ENCODE measurements at places on chromosomes 4 and X. TPM values are rescaled to one million over a fixed set of nuclear protein-coding genes. Genes with fewer than 3 reads are reported as not detected.

The CISD2 gene
- 26.4 TPM for total RNA-seq

DNA sequence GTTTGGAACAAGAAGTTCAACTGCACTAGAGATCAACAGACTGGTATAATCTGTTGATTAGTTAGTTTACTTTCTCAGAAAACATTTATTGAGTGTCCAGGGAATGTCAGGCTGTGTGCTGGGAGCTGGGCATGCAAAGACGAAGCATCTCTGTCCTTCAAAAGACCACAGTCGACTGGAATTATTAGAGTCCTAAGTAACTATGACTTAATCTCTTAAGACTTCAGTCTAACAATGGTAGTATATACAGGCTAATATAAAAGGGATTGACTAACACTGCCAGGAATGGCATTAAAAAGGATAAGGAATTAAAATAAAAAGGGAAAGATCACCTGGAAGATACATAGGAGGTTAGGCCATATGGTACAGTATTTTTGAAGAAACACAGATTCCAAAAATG, 128.7 kb downstream of the WDFY3 start:
- H3K4me1 ChIP-seq = no peaks in the 10 kb centered on the region
- H3K27me3 ChIP-seq = no peaks in the 10 kb centered on the region
- peaks cover 8% of the 10 kb centered on the region for H3K36me3 ChIP-seq
- DNase-seq = no peak

DNA sequence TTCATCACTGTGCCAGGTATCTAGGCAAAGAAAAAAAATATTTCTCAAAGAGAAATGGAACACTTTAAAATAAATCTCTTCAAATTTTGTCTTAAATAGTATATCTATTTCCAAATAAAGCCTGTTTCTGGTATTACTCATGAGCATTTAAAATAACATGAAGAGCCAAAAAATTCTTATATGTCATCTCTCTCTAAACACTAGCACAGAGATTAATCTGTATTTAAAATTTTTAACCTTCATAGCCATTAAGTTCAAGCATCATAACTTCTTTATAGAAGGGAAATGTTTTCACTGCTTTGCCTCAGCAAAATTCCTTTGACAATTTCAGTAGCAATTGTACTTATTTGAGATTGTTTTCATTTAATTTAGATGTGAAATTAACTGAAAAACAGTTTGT, 5.1 kb upstream of the CORIN start:
- DNase-seq = no peak
- H3K27ac ChIP-seq = no peak overlapping the region
- no peak overlapping the region for H3K4me3 ChIP-seq
- peaks cover 4% of the 10 kb centered on the region for H3K4me1 ChIP-seq
- no peaks in the 10 kb centered on the region for H3K27me3 ChIP-seq
- H3K36me3 ChIP-seq = peaks cover 8% of the 10 kb centered on the region

The GAGE13 gene
- not detected for total RNA-seq

DNA sequence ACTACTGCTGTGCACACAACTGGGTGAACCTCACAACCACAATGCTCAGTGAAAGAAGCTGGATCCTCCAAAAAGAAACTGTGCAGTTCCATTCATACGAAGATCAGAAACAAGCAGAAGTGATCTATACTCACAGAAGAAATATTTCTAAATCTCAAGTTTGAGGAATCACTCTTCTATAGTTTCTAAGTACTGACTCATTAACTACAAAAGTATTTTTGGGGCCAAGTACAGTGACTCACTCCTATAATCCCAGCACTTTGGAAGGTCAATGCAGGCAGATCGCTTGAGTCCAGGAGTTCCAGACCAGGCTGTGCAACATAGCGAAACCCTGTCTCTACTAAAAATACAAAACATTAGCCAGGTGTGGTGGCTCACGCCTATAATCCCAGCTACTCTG, 51.3 kb upstream of the RELL1 start:
- no peak overlapping the region for H3K27ac ChIP-seq
- H3K4me3 ChIP-seq = no peak overlapping the region
- DNase-seq = peak; percentile 54
- H3K36me3 ChIP-seq = no peaks in the 10 kb centered on the region

- no peaks in the 10 kb centered on the region for H3K4me1 ChIP-seq
- H3K27ac ChIP-seq = no peak overlapping the region
- H3K36me3 ChIP-seq = no peaks in the 10 kb centered on the region
- no peaks in the 10 kb centered on the region for H3K27me3 ChIP-seq
- DNase-seq = no peak
These were observed 104.9 kb upstream of the CENPE start for GRCh38 chr4:103303011-103303410.

- H3K27ac ChIP-seq = no peak overlapping the region
- peaks cover 3% of the 10 kb centered on the region for H3K4me1 ChIP-seq
- no peaks in the 10 kb centered on the region for H3K36me3 ChIP-seq
- DNase-seq = peak; percentile 86
These were observed 140.3 kb downstream of the PJA1 start for GRCh38 chrX:69024931-69025330.

DNA sequence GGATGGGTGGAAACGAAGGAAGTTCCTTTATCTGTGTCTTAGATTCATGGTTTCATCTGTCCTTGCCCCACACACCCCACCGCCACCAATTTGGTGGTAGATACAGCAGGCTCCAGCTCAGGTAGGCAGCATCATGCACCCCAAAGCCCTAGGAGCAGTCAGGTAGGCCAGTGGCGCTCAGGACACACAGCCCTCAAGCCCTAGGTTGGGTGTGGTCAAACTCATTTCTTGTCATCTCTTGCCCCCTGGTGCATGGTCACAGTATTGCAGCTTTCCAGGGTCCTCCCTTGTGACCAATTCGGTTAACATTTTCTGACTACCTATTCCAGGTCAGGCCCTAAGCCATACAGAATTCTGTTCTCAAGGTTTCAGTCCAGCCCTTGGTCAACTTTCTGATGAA, 14.5 kb upstream of the PRRG3 start:
- no peaks in the 10 kb centered on the region for H3K36me3 ChIP-seq
- no peak overlapping the region for H3K27ac ChIP-seq
- H3K4me3 ChIP-seq = no peak overlapping the region
- no peak for DNase-seq
- no peaks in the 10 kb centered on the region for H3K27me3 ChIP-seq

The CLTRN gene
- 0.29 TPM for total RNA-seq

GRCh38 chr4:158965226-158965625, 137.7 kb upstream of the RAPGEF2 start:
- no peaks in the 10 kb centered on the region for H3K4me1 ChIP-seq
- no peaks in the 10 kb centered on the region for H3K36me3 ChIP-seq
- H3K4me3 ChIP-seq = no peak overlapping the region
- no peak overlapping the region for H3K27ac ChIP-seq

GRCh38 chrX:53320543-53321229, 39.3 kb upstream of the IQSEC2 start:
- H3K27ac ChIP-seq = no peak overlapping the region
- H3K4me1 ChIP-seq = peaks cover 8% of the 10 kb centered on the region
- H3K36me3 ChIP-seq = no peaks in the 10 kb centered on the region
- DNase-seq = no peak

GRCh38 chr4:11469650-11470437, 41.1 kb upstream of the HS3ST1 start:
- no peak for DNase-seq

GRCh38 chr4:30882443-30882842, 162.3 kb downstream of the PCDH7 start:
- H3K27me3 ChIP-seq = no peaks in the 10 kb centered on the region
- no peaks in the 10 kb centered on the region for H3K36me3 ChIP-seq
- no peak overlapping the region for H3K4me3 ChIP-seq
- no peak for DNase-seq
- no peaks in the 10 kb centered on the region for H3K4me1 ChIP-seq

- no peaks in the 10 kb centered on the region for H3K36me3 ChIP-seq
- no peak overlapping the region for H3K4me3 ChIP-seq
- no peaks in the 10 kb centered on the region for H3K27me3 ChIP-seq
- peak; percentile 42 for DNase-seq
These were observed 36.0 kb downstream of the BST1 start for GRCh38 chr4:15738877-15739276.

- H3K36me3 ChIP-seq = no peaks in the 10 kb centered on the region
- no peaks in the 10 kb centered on the region for H3K27me3 ChIP-seq
- H3K27ac ChIP-seq = no peak overlapping the region
These were observed 22.5 kb downstream of the PPA2 start for GRCh38 chr4:105451346-105451745.

DNA sequence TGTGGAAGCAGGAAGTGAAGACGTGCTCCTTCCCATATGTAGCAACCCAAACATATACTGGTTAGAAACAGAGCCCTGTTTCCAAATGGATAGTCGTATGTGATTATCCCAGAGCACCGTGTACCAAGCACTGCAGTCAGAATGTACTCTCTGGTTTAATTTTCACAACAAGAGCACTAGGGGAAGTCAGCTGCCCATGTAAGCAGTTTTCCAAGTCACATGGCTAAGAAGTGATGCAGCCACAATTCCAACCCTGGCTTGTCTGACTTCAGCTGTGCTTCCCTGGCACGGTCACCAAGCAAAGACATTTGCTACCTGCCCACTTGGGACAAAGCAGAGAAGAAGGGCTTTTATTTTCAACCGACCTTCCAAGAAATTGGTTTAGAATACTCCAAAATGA, 28.2 kb upstream of the CEP135 start:
- H3K27me3 ChIP-seq = no peaks in the 10 kb centered on the region
- H3K4me3 ChIP-seq = no peak overlapping the region
- no peaks in the 10 kb centered on the region for H3K36me3 ChIP-seq
- peak overlapping the region; percentile 17 for H3K27ac ChIP-seq
- H3K4me1 ChIP-seq = peaks cover 7% of the 10 kb centered on the region
- peak; percentile 19 for DNase-seq

GRCh38 chr4:164856396-164856795, 20.6 kb upstream of the APELA start:
- no peaks in the 10 kb centered on the region for H3K4me1 ChIP-seq
- no peaks in the 10 kb centered on the region for H3K27me3 ChIP-seq
- H3K4me3 ChIP-seq = no peak overlapping the region
- DNase-seq = no peak
- no peaks in the 10 kb centered on the region for H3K36me3 ChIP-seq
- H3K27ac ChIP-seq = no peak overlapping the region

- no peak for DNase-seq
- no peak overlapping the region for H3K4me3 ChIP-seq
- H3K27me3 ChIP-seq = no peaks in the 10 kb centered on the region
- H3K4me1 ChIP-seq = no peaks in the 10 kb centered on the region
These were observed 135.8 kb upstream of the PUDP start for GRCh38 chrX:7283741-7284140.

GRCh38 chr4:140116442-140117104, 37.4 kb downstream of the MAML3 start:
- no peak overlapping the region for H3K27ac ChIP-seq
- no peak overlapping the region for H3K4me3 ChIP-seq
- peaks cover 7% of the 10 kb centered on the region for H3K4me1 ChIP-seq
- H3K27me3 ChIP-seq = no peaks in the 10 kb centered on the region

DNA sequence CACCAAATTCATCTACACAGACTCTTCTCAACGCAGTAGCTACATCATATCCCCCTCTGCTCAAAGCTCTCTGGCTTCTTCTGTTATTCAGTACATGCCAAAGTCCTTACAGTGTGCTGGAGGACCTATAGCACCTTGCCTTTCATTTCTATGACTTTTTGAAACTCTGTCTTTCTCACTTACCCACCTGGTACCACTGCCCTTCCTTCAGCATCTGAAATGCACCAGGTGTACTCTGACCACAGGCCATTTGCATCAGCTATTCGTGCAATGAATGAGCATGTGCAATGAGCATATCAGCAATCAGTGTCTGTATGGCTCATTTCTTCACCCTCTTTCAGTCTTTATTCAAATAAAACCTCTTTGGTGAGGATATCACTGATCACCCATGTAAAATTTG, 399.9 kb downstream of the RAB28 start:
- no peaks in the 10 kb centered on the region for H3K36me3 ChIP-seq
- H3K4me1 ChIP-seq = no peaks in the 10 kb centered on the region
- H3K27me3 ChIP-seq = no peaks in the 10 kb centered on the region
- H3K27ac ChIP-seq = no peak overlapping the region
- DNase-seq = no peak
- H3K4me3 ChIP-seq = no peak overlapping the region

DNA sequence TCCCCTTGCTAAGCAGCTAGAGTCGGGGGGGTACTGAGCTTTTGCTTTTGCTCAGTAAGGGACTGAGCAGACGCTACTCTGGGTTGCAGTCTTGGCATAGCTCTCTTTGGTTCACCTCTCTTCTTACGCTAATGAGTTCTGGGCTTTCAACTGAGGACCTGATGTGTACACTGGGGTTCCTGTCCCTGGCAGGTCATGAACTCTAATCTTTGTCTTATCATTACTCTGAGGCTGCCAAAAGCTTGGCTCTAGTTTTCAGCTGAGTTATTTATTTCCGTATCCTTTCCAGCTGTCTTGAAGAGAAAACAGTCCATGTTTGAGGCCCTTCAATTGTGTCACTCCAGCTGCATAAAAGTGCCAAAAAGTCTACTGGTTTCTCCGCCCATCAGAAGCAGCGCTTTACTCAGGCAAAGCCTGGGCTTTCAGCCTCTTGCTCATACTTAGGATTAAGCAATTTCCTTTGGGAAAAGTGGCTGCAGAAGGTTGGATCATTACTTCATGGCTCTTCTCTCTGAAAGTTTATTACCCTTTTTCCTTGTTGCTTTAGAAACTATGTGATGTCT, 121.0 kb upstream of the STOX2 start:
- H3K27me3 ChIP-seq = no peaks in the 10 kb centered on the region
- DNase-seq = no peak
- H3K36me3 ChIP-seq = no peaks in the 10 kb centered on the region
- H3K4me1 ChIP-seq = no peaks in the 10 kb centered on the region
- H3K27ac ChIP-seq = no peak overlapping the region

GRCh38 chr4:145735347-145735675, 55.4 kb downstream of the C4orf51 start:
- H3K27me3 ChIP-seq = no peaks in the 10 kb centered on the region
- peak overlapping the region; percentile 57 for H3K4me3 ChIP-seq
- no peaks in the 10 kb centered on the region for H3K36me3 ChIP-seq
- DNase-seq = peak; percentile 94
- peaks cover 42% of the 10 kb centered on the region for H3K4me1 ChIP-seq

DNA sequence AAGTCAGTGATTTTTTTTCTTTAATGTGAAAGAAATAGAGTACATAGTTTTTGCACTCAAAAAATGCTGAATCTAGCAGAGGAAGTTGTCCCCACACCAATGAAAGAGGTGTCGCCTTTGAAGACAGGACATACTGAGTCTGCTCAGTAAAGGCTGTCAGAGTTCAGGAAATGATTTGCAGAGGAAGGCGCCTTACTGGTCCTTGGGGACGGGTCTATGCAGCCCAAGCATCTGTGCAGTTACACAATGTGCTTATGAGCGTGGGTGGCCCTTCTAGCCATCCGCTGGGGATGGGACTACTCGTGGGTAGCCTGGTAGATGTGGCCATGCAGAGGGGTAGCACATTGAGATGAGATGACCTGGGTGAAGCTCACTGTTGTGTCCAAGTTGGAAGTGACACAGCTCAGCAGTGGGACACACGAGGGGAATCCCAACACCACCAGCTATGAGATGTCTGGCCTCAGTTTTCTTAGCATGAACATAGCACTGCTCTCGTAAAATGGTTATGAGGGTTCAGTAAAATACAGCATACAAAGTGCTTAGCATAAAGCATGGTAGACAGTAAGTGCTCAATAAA, 116.5 kb upstream of the RBPJ start:
- H3K4me3 ChIP-seq = no peak overlapping the region
- no peak for DNase-seq
- no peaks in the 10 kb centered on the region for H3K36me3 ChIP-seq
- H3K27ac ChIP-seq = no peak overlapping the region

The OTC gene
- not detected for total RNA-seq

- no peaks in the 10 kb centered on the region for H3K27me3 ChIP-seq
- no peak for DNase-seq
- no peak overlapping the region for H3K27ac ChIP-seq
- H3K4me1 ChIP-seq = no peaks in the 10 kb centered on the region
These were observed 79.4 kb upstream of the SMIM10 start for GRCh38 chrX:134911348-134911747.

The RAI2 gene
- under 0.01 TPM for total RNA-seq

- no peaks in the 10 kb centered on the region for H3K4me1 ChIP-seq
- no peak overlapping the region for H3K27ac ChIP-seq
- H3K36me3 ChIP-seq = peaks cover 11% of the 10 kb centered on the region
- no peak overlapping the region for H3K4me3 ChIP-seq
These were observed 6.1 kb downstream of the LAGE3 start for GRCh38 chrX:154472685-154473632.

Measured in osteoblast (primary cell).